Stomach (tissue), 19 donors: ENCODE measurements at places on chromosomes 12 and 14.

DNA sequence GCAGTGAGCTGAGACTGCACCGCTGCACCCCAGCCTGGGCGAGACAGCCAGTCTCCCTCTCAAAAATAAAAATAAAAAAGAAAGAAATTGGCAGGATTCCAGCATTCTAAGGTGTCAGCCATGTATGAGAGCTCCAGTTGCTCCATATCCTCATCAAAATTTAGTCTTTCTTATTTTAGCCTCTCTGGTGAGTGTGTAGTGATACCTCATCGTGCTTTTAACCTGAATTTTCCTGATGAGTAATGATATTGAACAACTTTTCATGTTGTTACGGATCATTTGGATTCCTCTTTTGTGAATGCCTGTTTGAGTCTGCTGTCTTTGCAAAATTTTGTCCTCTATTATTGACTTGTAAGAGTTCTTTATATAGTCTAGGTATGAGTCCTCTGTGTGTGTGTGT is 28.5 kb downstream of the CCDC60 start:
- no peak for DNase-seq

DNA sequence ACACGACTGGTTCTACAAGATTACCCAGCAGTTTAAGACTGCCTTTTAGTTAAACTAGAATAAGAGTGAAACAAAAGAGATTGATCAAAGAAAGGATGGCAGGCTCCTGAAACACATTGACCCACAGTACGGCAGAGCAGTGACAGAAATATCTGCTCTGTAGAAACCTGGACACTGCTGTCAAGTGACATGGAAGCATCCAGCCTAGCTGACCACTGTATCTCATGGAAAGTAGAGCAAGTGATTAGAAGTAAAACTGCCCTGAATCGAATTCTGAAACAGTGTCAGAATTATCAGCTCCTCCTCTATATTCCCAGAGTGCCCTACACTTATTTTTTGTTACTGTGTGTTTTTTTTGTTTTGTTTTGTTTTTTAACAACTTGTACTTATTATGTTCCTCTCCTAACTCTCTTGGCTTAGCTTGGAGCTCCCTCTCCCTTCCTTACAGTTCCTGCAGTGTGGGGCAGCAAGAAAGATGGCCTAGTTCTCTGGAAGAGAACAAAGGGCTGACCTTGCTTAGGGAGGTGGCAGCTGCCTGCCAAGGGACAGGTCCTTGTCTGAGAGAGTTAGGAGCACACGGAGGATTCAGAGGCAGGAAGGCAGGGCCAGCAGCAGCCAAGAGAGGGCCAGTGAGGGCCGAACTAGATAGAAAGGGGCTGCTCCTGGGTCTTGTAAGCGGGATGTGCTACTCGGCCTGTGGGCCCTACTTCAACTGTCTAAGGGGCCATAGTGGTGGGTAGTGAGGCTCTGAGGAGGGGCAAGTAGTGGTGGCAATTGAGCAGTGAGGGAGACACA is 97.2 kb downstream of the PTPRR start:
- DNase-seq: no peak

DNA sequence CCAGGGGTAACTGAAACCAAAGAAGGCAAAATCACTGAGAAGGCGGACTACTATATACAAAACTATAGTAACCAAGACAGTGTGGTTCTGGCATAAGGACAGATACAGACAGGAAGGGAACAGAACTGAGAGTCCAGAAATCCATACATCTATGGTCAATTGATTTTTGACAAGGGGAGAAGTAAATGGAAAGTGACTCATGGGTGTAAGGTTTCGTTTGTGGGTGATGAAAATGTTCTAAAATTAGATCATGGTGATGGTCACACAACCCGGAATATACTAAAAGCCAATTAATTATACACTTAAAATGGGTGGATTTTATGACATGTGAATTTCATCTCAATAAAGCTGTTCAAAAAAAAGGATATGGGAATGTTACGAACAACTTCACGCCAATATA is 18.7 kb downstream of the ANGEL1 start:
- DNase-seq: no peak

- DNase-seq: no peak
Measured at GRCh38 chr12:52527121-52527800, 7.1 kb upstream of the KRT5 start.

GRCh38 chr14:71758229-71758951 is 173.8 kb upstream of the RGS6 start:
- peak; percentile 55 for DNase-seq

- peak; percentile 80 for DNase-seq
Measured at GRCh38 chr12:109518820-109519665, 41.6 kb downstream of the UBE3B start.

DNA sequence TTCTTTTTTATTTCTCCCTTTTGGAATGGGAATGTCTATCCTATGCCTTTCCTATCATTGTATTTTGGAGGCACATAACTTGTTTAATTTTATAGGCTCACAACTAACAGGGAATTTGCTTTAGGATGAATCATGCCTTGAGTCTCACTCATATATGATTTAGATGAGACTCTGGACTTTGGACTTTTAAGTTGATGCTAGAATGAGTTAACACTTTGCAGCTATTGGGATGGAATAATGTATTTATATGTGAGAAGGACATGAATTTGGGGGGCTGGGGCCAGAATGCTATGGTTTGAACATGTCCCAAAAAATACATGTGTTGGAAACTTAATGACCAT is 365.3 kb downstream of the ZFP36L1 start:
- no peak for DNase-seq

- no peak for DNase-seq
Measured at GRCh38 chr14:49250109-49250508, 336.1 kb downstream of the RPS29 start.

GRCh38 chr12:110344657-110345056 is 58.9 kb downstream of the ANAPC7 start:
- no peak for DNase-seq

- no peak for DNase-seq
Measured at GRCh38 chr12:78095623-78096022, 264.9 kb downstream of the NAV3 start.

- peak; percentile 45 for DNase-seq
Measured at GRCh38 chr12:5395443-5396271, 36.3 kb upstream of the NTF3 start.
